ENCODE measurements at places on chromosomes 5 and 9.

DNA sequence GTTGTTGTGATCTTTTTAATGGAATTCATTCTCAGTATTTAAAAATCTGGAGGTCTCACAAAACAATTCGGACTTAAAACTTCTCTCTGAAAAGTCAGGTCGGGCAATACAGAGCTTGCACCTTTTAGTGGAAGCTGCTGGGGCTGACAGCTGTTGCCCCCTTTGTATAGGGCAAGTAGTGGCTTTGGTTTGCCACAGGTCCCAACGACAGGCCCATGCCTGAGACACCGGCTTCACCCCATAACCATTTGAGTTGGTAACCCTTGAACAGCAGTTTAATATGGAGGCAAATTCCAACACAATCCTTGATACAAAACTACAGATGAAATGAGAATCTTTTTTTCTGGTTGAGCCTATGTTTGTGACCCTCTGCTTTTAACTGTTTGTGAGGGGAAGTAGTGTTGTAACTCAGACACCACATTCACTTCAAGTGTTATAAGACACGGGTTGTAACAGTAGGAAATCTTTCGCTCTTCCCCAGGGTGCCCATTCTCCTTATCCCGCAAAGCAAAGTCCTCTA, 752 bp upstream of the GLRX start:
- DNase-seq = no peak

GRCh38 chr5:134129411-134130238, 15.1 kb downstream of the TCF7 start:
- no peak for DNase-seq

DNA sequence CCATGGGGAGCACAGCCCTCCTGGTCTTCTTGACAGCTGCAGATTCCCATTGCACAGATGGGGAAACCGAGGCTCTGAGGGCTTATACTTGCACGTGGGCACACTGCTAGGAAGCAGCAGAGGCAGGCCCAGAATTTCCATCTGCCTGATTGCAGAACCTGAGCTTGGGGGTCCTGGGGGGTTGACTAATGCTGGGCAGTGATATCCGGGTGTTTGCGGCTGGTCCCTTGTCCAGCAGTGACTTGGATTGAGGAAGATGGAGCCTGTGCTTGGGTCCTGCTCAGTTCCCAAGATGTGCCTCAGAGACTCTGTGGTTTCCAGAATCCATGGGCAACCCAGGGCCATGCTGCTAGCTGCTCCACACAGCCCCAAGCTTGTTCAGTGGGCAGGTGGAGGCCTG, 91.2 kb downstream of the PHF2 start:
- no peak for DNase-seq

GRCh38 chr5:180253036-180253824, 38.7 kb downstream of the MAPK9 start:
- DNase-seq = no peak

GRCh38 chr5:160699301-160699700, 152.7 kb downstream of the ATP10B start:
- no peak for DNase-seq

DNA sequence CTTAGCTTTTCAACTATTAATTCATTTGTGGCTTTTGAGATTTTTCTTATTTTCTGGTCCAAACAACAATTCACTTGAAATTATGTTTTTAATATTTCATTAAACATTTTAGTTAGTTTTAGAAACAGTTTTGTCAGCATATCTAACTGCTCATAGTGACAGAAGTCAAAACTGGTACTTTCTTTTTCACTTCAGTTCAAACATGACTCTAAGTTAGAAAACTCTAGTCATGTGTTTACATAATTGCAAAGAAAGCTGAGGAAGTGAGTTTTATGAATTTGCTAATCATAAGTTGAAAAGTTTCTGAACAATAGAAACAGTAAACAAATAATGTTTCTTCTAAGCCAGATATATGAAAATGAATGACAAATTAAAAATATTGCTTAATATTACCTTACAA, 1931.0 kb downstream of the EFNA5 start:
- DNase-seq = no peak

DNA sequence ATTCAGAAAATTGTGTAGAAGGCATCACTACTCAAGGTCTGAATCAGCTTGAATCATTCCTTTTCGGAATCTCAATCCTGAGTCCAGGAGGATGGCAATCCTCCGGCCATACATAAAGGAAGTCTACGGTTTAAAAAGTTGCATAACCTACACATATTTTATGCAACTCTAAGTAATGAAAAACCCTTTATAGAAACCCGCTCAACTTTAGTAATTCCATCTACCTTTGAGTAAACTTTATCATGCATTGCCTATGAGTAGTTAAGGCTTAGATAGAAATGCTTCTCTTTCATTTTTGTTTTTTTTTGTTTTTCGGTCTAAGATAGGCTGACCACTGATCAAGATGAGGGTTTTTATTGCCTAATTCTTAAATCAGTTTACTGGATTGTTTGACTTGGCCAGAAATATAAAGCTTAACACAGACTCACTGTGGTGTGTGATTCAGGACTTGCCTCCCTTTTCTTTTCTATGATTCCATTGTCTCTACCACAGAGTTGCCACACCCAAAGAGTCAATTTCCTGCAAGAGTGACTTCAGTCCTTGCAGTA, 85.0 kb downstream of the LURAP1L start:
- DNase-seq = no peak

GRCh38 chr5:171628633-171628974, 157.0 kb upstream of the SMIM23 start:
- no peak for DNase-seq

DNA sequence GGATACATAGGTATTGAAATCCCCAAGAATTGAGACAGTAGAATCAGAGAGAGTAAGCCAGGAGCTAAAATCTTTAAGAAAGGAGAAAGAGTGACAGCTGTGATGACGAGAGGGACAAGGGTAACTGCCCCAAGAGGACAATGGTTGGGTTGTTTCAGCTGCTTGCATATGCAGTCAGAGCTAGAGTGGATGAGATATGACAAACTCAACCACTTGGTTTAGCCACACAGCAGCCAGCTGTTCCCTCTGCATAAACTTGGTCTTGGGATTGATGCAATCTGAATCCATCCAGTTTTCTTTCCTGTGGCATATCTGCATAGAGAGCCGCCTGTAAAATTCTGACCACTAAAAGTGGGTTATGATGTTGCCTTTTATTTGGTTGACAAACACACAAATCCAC, 100.7 kb downstream of the ZNF622 start:
- no peak for DNase-seq

- no peak for DNase-seq
Observed at GRCh38 chr5:142134331-142135010, 25.9 kb downstream of the NDFIP1 start.

DNA sequence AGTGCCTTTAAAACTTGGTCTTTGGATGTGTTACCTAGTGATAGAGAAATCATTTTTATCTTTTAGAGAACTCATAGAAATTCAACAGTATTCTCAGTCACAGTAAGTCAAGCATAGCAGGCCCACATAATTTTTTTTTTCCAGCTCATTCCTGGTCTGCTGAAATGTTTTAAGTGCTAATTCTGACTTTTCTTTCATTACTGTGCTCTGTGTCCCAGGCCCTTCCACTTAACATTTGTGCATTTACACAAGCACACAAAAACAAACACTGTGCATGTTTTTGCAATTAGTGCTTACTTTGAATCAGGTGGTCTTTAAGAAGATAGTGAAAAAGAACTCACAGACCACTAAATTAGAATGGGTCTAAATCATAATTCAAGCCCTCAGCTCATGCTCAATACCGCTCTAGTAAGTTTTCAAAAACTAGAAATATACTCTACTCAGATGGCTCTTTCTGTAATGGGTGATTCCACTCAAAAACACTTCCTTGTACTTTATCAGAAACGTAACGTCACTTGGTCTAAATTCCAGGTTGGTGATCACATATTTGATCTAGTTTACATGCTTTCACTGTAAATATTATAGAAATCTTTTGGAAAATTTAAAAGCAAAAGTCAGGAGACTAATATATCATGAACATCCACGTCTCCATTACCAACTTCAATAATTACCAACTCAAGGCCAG, 107.8 kb downstream of the PCSK5 start:
- DNase-seq = no peak

GRCh38 chr5:43043400-43043756, 3.3 kb upstream of the ANXA2R start:
- no peak for DNase-seq

- DNase-seq = no peak
Observed at GRCh38 chr5:132753135-132753987, 6.1 kb downstream of the CCNI2 start.

DNA sequence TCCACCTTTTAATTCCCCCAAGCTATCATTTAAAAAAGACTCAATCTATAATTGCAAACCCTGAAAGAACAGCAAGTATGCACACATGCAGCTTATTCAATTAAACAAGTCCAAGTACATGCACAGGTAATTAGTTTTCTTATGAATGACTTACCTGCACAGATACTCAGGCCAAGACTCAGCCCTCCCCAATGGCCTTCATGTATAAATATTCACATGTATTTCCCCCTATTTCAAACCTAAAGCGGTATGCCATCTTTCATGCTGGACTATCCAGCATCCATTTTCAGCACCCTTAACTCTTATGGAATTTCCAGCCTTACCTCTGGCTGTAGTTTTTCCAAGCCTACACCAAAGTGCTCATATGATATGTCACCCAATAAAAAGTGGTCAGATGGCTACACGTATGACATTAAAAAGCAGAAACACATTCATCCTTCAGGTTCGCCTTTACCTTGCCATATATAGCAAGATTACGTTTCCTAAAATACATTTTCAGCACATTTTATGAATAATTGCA, 205.5 kb downstream of the MEF2C start:
- no peak for DNase-seq

GRCh38 chr9:91897201-91897600, 52.8 kb downstream of the ROR2 start:
- DNase-seq = no peak

DNA sequence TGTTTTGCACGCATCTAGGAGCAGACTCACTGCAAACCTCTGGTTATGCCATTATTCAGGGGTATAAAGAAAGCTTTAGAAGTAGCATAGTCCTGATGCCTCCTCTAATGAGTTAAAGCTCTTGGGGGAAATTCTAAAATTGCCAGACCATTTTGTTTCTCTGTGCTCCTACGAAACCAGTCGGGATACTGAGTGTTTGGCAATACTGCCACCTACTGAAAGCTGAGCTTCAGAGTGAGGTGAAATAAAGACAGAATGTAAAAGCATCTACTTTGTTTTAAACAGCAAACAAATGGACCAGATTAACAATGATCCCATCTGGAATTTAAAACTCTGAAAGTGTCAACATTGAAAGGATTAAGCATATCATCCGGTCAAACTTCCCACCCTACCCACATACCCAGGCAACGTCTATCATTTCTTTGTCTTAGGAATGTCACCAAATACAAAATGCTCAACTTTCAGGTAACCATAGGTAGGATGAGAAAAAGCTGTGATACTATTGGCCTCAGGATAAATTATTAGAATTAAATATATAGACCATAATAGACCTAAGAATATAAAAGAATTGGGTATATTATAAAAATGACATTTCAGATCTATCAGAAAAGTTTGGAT, 77.8 kb upstream of the SHISAL2B start:
- DNase-seq = no peak

- DNase-seq = no peak
Observed at GRCh38 chr5:83101514-83101913, 24.2 kb downstream of the XRCC4 start.

DNA sequence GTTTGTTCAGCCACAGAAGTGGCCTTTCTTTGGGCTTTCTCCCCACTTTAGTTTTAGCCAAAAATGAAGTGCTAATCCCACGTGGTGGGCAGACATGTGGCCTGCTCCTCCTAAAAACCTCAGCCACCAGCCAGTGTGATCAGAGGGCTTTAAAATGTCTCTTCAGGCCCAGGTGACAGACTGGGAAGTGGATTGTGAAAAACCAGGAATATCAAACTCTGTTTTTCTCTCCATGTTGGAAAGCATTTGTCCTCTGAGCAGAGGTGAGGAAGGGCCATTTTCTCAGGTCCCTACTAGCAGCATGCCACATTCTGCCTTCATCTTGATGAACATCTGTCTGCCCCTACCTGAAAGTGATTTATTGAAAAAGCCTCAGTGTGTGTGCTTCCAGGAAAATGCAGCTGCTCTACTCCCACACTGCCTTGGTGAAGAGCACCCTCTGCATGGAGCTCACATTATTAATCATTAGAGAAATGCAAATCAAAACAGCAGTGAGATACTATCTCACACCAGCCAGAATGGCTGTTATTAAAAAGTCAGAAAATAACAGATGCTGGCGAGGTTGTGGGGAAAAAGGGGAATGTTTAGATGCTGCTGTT, 181.2 kb upstream of the DMAC1 start:
- no peak for DNase-seq

DNA sequence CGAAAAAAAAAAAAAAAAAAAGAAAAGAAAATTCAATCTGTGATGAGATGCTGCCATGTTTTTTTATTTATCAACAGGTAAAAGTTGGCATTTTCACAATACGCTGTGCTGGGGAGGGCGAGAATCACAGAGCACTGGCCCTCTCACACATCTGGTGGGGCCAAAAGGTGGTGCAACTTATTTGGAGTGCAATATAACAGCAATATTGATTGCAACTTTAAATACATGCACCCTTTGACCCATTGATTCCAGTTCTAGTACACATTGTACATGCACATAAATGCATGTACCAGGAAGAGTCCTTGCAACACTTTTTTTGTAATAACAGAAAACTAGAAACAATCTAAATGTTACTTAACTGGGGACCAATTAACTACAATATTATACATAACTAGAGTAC, 159.1 kb downstream of the DAB2IP start:
- no peak for DNase-seq

DNA sequence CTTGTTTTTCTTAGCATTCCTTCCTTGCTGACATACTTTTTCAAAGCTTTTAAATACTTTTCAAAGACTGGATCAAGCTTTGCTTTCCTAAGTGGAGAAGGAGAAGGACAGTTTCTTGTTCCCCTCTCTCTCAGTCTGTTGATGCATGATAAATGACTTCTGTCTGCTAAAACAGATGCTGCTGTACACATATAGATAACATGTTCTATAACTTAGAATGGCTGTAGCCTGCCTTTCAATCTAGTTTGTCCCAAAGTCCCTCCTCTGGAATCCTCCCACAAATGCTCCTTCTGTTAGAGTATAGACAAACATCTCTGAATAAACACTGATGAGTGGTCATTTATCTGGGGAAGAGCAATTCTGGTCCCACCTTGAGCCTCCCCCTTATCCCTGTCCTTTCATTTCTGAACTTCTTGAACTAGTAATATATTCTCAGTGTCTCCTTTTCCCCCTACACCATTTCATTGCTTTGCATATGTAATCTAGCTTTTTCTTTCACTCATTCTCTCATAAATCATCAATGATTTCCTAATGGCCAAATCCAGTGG, 5.4 kb upstream of the HEMGN start:
- no peak for DNase-seq

DNA sequence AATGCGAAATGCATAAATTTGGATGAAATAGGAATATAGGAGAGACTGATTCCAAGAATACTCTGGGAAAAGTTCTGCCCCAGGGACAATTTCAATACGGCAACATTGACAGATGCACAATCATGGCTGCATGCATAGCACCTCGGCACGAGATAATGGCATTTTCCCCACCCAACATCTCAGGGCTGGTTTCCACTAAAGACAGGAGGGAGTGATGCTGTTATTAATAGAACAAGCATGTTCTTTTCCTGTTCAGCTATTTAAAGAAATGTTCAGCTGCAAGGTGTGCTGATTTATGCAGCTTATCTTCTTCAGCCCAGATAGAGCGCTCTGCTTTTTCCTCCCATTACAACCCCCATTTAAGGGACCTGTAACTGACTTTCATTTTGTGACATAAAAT, 740.2 kb downstream of the TLR4 start:
- no peak for DNase-seq

- DNase-seq = no peak
Observed at GRCh38 chr5:120464627-120465435, 731 bp downstream of the PRR16 start.
